ENCODE measurements at places on chromosomes 11 and 22.

- no peak for DNase-seq
Observed at GRCh38 chr22:41501209-41501608, 32.3 kb downstream of the ACO2 start.

GRCh38 chr22:29512031-29512430 is 32.0 kb downstream of the NEFH start:
- DNase-seq: no peak

- DNase-seq: peak; percentile 14
Observed at GRCh38 chr11:77819921-77820564, 479 bp downstream of the RSF1 start.

DNA sequence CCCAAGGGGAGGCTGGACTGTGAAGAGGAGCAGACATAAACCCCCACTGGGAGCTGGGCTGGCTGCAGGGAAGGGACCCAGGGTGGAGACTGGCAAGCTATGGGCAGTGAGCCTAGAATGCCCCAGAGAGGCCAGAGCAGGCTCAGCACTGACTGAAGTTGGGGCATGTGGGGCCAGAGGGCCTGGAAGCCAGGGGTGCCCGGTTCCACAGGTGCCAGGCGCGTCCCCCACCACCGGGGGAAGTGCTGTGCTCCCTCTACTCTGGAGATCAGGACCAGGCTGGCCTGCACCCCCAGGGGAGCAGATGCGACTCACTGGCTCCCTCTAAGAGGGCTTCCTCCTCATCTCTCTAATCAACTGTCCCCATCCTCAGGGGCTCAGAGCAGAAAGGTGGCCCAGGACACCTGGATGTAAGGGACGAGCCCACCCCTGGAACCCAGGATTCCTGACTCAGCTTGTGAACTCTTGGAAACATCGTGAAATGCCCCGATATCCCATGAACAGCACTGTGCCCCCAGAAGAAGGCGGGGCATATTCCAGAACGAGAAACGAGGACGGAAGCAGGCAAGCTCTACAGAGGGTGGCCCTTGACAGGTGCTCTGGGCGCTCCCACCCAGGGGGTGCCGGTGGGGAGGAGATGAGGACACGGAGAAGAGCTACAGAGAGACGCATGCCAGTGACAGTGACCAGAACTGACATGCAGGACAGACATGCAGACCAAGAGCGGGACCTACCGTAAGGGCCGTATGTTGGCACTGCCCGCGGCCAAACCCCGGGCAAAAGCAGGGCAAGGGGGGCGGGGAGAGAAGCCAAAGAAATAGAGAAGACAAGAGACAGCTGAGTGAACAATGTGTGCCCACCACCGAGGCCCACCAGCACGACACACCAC is 20.4 kb downstream of the MAFF start:
- no peak for DNase-seq
